ENCODE measurements at places on chromosomes 13 and 19.

GRCh38 chr13:51734786-51735185 lies 69.2 kb downstream of the DHRS12 start:
- no peak for DNase-seq

GRCh38 chr13:49694446-49694845 lies 3.2 kb upstream of the EBPL start:
- DNase-seq = no peak

DNA sequence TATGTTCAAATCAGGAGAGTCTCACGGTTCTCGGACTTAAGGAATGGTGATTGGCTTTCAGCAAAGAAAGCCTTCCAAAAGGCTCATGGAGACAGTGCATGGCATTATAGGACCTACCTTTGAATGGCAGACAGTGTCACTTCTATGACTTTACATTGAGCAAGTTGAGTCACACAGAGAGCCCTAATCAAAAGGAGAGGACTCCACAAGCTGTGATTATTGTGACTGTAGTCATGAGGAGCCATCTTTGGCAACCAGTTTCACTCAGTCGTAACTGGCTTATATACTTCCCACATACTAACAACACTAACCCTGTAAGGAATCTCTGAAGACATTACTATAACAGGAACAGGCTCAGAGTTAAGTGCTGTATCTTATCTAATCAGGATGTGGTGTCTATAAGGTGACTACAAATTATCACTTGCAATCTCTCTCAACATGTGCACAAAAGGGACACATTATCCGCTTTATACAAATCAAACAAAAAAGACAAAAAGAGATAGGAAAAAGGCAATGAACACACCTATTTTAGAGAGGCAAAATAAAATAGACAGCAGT lies 6.1 kb downstream of the LGALS14 start:
- no peak for DNase-seq

- no peak for DNase-seq
These were observed 75.2 kb upstream of the MCF2L start for GRCh38 chr13:112893570-112894422.

DNA sequence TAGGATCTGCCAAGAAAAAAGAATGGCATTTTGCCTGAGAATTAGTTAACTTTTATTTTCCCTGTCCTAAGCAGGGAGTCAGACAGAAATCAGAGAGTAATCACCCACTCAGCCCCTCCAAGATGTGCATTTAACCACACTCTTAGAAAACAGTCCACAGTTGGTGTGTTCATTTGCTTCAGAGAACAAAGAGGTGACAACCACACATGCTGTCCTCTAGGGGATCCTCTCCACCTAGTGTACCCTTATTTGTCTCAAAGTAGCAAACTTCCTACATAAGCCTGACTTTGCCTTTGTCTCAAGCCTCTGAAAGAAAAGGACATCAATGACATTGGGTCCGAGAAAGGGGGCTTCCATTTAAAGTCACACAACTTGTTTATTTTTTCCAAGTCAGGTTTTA lies 107.0 kb upstream of the RFC3 start:
- DNase-seq = no peak

DNA sequence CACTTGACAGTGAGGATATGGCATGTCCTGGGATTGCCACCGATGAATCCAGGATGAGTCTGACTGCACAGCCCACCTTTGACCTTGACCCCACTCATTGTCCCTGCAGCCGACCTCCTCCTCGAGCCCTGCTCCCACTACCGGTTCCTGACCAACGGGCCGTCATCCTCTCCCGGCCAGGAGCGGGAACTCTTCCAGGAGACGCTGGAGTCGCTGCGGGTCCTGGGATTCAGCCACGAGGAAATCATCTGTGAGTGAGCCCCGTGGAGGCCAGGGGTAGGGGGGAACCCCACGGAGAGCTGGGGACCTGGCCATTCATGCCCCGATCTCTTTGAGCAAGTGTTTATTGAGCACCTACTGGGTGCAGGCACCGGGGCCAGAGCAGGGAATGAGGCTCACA lies 28.4 kb downstream of the MYH14 start:
- DNase-seq = no peak

DNA sequence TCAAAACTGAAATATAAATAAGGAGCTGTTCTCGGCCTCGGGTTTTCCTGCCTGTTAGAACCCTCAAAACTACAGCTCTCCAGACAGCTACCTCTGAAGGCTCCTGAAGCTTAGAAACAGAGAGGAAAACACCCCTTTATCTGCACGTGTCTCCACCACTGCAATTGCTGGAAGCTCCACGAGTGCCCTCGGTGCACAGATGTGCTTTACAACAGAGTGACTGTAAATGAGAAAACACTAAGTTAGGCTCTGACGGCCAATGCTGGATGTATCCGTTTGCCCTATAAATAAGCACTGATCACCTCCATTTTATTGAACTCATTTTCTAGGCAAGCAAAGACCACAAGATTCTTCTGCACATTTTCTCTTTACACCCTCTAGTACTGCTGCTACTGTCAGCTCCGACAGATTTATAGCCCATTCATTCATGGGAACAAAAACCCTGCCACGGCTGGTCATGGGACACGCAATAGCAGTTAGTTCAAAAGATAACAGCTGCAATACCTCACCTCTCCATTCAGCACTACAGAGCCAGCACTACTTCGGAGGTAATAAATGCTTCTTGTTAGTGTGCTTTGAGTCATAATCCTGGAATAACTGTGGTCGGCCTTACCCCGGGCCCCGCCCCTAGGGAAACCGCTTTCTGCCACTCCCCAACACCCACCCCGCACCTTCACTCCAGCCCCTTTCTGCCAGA lies 241.1 kb upstream of the ZNF507 start:
- DNase-seq = no peak

GRCh38 chr19:19485161-19485997 lies 30.0 kb downstream of the TSSK6 start:
- no peak for DNase-seq

DNA sequence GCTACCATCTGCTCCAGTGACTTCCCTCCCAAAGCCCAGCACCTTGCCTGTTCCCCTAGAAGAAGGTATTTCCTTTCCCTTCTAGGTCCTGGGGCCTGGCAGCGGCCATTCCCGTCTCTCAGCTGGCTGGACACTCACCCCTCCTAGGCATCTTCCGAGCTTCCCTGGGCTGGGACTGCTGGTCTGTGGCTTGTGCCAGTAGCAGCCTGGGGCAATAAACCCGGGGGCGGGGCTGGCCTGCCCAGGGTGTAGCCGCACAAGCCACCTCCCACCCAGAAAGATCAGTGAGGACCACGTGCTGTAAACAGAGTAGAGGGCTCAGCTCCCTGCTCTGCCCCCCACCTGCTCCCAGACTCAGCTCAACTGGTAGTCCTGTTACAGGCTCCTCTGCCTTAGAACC lies 15.0 kb downstream of the LIPE start:
- DNase-seq = no peak

DNA sequence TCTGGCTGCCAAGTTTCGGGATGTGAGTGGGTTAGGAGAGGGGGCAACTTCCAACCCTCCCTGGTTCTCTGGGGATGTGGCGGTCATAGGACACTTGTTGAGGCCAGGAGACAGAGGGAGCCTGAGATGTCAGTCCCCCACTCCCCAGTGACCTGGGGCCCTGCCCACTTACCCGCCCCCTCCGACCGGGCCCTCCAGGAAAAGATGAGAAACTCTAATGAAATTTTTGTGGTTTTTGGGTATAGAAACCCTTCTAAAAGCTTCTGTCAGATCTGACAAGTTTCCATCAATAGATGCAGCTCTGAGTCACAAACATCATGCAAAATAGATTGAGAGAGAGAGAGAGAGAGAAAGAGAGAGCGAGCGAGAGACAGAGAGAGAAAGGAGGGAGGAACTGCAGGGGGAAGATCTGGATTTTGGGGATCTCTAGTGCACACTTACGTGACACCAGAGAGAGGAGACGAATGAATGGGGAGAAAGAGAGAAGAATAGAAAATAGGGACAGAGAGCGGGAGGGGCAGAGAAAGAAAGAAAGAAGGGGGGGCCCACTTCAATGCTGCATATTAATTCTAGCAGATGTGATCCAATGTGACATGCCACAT lies 94.0 kb downstream of the PTPRS start:
- peak; percentile 15 for DNase-seq

- DNase-seq = no peak
These were observed 216.5 kb downstream of the EFNB2 start for GRCh38 chr13:106318941-106319411.

DNA sequence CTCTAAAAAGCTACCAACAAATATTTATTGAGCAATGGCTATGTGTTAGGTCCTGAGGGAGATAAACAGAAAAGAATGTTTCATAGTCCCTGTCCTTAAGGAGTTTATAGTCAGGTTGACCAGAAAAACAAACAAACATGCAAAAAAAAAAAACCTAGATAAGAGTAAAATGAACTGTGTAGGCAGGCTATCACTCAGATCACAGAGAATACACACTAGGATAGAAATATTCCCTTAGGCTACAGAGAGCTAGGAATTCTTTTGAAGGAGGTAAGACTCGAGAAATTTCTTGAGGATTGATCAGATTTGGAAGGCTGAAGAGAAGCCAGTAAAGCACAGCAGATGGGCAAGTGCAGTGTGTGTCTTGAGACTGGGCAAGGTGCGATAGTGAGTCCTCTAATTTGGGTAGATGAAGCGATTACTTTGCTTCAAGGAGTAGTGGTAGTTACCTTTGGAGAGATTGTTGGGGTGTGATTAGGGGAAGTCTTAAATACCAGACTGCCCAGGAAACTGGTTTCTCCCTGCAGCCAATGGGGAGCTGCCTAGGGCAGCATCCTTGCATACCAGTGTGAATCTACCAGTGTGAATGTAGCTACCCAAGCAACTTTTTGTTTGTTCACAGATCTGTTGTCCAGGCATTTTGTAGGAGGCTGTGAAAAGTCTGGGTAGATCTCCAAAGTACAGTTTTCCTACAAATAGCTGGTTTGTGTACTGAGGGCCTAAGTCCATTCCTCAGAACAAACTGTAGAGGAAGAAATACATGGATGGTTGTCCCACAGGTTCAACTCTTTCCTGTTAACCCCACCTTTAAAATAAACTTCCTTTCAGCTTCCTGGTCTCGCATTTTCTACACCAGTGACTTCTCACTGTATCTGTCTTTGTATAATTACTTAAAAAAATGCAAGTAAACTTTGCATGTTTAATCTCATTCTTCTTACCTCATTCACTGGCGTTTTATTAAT lies 314.1 kb downstream of the KLF5 start:
- DNase-seq = no peak

DNA sequence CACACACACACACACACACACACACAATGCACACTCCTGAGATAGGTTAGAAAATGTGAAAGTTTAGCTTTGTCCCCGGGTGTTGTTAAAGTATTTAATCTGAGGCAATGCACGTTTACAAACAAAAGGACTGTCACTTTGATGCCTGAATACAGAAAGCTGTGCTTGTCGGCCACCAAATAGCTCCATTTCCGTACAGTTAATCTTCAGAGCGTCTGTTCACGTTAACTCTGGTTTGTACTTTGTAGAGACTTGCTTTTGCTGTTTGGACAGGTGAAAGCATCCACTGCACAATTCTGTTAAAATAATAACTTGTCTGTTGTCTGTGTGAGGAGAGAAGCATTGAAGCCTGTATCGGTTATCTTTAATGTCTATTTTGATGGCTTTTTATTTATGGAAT lies 267.8 kb downstream of the FGF9 start:
- no peak for DNase-seq

DNA sequence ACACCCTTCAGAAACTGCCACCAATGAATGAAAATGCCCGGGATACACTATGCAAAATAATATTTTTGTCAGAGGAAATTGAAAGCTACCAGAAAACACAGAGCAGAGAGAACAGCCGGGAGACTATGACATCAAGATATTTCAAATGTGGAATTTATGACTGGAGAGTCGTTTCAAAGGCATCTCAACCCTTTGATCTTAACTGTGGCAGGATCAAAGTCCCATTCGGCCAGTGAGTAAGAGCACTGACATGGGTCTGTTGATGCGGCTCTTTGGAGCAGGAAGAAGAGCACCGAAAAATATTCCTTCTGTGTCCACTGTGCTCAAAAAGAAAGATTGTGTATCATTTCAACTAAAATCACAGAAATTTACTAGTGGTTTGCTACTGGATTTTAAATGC lies 201.9 kb downstream of the RFC3 start:
- no peak for DNase-seq

DNA sequence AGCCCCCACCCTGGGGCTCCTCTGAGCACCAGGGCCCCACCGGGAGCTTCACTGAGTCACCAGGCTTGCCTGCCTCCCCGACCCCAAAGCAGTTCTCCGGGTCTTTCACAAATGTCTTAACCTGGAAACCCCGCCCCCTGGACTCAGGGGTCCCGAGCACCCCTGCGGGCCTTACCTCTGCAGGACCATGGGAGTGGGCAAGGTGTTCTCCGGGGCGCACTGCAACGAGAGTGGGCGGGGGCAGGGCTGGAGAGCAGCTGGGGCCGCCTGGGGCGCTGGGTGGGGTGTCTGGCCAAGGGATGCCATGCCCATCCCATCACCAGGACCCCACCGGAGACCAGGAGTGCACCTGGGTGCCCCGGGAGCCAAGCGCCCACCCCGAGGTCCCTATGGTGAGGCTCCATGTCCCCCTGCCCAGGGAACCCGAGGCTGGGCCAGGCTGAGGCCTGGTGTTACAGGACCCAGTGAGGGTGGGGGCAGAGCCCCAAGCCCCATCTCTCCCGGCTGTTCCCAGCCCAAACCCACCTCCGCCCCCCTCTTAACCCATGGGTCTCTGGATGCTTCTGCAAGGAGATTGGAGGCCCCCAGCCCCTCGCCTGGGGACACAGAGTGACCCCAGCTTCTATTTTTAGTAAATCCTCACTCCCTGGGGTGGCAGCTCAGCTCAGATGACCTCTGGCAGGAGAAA lies 10.9 kb downstream of the MKNK2 start:
- DNase-seq = no peak

DNA sequence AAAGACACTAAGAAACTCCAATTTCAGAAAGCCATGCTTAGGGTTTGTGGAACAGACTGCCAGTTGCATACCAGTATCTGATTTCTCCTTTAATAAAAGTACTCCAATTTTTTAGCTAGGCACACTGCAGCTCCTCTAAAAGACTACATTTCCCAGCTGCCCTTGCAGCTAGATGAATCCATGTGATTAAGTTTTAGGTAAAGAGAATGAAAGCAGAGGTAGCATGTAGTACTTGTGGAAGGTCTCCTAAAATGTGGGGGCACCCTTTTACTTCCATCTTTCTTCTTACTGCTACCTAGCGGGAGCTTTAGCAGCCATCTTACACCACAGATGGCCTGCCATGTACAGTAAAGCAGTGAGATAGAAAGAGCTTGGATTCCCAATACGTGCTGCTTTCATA lies 33.0 kb upstream of the TSC22D1 start:
- DNase-seq = no peak

DNA sequence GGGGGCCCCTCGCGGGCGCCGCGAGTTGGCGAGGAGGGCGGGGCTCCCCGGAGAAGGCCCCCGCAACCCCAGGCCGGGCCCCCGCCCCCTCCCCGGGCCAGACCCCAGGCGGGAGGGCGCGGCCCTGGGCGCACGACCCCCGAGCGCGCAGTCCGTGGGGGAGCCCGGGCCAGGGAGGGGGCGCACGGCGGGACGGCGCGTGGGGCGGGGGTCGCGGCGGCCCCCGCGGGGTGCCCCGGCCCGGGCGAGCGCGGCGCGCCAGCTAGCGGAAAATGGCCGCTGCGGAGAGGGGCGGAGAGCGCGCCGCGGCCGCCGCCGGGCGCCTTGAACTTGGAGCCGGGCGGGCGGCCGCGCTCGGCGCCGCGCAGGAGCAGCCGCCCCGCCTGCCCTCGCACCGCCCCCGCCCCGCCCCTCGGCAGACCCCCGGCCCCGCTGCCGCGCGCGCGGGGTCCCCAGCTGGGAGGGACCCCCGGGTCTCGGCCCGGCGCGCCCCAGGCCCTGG lies 6.4 kb upstream of the NFIC start:
- peak; percentile 31 for DNase-seq

- DNase-seq = no peak
These were observed 498 bp upstream of the RBM26 start for GRCh38 chr13:79406597-79406908.
